Cerebellum (tissue), 4 donors: ENCODE measurements at places on chromosomes 1 and 21. TPM values are rescaled to one million over a fixed set of nuclear protein-coding genes. Genes with fewer than 3 reads are reported as not detected.

- no peak for DNase-seq
These were observed 21.8 kb downstream of the TRPM2 start for GRCh38 chr21:44375281-44375651.

- DNase-seq, result no peak
These were observed 76.3 kb downstream of the KCNT2 start for GRCh38 chr1:196531737-196532524.

- DNase-seq, result no peak
These were observed 4.2 kb upstream of the OTUD3 start for GRCh38 chr1:19877821-19878636.

DNA sequence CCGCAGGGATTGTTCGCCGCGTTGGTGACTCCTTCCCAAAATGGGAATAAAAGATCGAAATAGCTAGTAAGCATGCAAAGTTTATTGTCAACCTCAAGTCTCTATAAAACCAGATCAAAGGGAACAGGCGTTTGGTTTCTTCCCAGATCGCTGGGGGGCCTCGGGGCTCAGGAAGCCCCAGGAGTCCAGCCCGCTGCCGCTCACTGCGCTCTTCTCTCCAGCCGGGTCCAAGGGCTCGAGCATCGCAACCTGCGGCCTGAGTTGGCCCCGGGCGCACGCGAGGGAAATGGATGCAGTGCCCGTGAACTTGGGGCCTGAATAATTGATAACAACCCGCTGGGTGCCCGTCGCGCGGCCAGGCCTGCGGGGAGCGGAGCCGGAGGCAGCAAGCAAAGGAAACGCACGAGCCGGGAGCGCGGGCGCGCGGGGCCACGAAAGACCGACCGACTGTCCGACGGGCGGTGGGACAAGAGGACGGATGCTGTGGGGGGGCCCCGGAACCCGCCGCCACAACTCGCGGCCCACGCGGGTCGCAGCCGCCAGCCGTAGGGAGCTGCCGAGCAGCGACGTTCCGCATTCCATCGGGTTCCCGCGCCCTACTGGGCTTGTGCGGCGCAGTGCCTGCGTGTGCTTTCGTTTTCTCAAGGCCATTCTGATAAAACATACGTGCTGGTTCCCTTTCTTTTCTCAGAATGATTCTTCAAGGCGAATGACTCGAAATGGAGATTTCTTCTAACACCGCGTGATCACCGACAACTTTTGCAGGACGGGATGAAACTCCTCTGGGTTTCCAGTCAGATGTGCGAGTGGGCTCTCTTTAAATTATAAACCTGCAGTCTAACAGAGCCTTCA, 14.0 kb upstream of the ALX3 start:
- DNase-seq, result no peak

GRCh38 chr1:205662135-205662738, 18.1 kb downstream of the SLC45A3 start:
- peak; percentile 61 for DNase-seq

DNA sequence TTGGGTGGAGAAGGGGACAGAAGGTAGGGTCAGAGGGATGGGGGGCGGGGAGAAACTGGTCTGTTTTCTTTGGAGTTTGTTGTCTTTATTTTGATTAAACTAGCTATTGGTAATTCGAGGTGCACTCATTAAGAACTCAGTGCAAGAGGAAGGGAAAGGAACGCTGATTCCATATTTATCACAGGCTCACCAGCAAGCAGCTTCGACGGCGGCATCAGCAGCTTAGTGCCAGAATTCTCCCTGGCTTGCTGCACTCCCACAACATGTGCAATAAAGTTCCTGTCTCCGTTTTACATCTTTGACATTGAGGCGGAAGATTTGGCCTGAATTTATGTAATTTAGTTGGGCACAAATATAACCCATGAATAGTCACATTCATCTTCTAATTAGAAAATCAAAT, 57.6 kb downstream of the PEX14 start:
- DNase-seq, result no peak

GRCh38 chr21:15823486-15824150, 93.8 kb downstream of the USP25 start:
- DNase-seq, result no peak

The PMF1 gene
- total RNA-seq, result 24.7 TPM

The ZSCAN20 gene
- total RNA-seq, result 11.1 TPM

The OLIG2 gene
- total RNA-seq, result 14.4 TPM
